ENCODE measurements at places on chromosomes 13 and 19. TPM values are rescaled to one million over a fixed set of nuclear protein-coding genes. Genes with fewer than 3 reads are reported as not detected.

Gene ZNF490
- 15.6 TPM for total RNA-seq

GRCh38 chr19:38990949-38991697 is 15.6 kb upstream of the FBXO17 start:
- DNase-seq, result no peak

GRCh38 chr13:110625771-110626321 is 10.5 kb downstream of the NAXD start:
- DNase-seq, result no peak

DNA sequence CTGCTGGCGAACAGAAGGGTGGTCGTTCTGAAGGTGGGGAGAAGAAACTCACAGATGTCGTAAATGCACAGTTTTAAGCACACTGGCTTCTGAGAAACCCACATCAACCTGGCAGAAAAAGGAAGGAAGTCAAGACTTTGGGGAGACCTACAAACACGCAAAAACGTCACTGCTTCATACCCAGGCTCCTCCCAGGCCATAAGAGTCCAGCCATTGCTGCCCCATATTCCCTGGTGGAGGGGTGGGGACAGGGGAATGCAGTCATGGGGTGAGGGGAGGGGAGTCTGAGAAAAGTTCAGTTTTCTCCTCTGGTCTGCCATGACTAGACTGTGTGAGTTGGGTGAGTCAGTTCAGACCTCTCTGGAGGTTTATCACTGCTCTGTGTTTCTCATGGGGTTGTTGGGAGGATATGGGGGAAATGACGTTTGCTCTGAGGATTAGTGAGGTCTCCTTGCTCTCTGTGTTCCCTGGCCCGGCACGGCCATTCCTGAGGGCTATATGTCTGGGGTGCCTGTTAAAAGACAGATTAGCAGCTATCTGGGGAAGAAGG is 139.0 kb downstream of the FLT1 start:
- no peak for DNase-seq

DNA sequence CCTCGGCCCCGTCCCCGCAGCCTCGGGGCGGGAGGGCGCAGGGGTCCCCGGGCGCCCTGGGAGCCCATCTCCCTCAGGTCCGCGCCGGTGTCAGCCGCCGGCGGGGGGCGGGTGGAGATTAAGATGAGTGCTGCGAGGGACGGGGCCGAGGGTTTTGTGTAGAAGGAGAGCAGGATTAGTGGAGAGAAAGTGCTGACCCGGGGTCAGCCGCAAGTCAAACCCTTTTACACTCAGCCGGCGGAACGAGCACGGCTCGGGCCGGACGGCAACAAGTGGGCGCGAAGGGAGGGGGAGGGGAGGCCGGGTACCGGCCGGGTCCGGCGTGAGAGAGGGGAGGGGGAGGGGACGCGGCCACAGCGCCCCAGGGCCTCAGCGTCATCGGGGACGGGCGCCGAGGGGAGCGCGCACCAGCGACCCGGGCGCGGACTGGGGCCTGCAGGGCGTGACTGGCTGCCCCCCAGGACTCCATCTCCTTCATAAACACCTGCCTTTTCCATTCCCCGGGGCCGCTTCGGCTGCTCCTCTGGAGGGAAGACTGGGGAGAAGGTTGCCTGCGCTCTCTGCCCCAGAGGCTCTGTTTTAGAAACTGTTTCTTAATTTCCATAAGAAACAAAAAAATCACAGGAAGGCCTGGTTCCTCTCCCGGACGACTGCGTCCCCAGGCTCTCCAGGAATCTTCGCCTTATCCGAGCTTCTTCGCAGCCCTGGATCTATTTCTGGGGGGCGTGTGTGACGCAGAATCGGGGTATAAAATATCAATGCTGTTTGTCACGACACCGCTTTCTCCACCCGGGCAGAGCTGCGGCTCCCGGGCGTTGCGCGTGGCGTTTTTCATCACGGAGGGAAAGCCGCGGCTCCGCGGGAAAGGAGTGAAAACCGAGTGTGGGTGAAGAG is 6.5 kb downstream of the SOX1 start:
- no peak for DNase-seq
